Activated T-cell treated with anti-CD3 and anti-CD28 coated beads, Interleukin-2, amount 50 U/mL, for 1 hour (primary cell): ENCODE measurements at places on chromosomes 4 and X.
A peak's percentile ranks its signal among the peaks of the same experiment; 100 is the strongest.

DNA sequence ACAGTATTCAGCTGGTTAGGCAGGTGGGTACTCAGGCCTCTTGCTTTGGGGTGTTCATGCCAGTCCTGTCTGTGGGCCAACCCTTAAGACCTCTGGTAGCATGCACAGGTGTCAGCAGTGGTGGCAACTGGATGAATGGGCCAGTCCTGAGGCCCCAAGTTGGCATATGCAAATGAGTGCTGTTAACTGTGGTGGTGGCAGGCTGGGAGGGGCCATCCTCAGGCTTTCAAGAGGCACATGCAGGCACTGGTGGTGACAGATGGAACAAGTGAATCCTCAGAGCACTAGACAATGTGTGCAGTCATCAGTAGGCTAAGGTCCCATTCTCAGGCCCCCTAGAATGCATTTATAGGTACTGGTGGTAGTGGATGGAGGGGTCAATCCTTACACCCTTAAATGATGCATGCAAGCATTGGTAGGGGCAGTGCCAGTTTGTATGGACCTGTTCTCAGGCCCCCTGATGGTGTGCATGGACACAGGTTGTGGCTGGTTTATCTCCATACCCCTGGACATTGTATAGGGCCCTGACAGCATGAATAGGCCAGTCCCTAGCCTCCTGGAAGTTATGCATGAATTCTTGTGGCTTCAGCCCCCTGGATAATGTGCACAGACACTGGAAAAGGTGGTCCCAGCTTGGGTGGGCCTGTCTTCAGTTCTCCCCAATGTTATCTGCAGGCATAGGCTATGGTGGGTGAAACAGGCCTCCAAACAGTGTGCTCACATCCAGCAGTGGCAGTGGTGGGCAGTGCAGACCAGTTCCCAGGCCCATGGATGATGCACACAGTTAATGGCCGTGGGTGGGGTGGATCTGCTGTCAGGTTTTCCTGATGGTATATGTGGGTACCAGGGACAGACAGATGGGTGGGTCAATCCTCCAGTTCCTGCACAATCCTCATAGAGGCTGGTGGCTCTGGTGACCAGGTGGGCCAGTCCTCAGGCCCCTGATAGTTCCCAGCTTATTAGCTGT lies 24.7 kb downstream of the TECRL start:
- no peak for DNase-seq

DNA sequence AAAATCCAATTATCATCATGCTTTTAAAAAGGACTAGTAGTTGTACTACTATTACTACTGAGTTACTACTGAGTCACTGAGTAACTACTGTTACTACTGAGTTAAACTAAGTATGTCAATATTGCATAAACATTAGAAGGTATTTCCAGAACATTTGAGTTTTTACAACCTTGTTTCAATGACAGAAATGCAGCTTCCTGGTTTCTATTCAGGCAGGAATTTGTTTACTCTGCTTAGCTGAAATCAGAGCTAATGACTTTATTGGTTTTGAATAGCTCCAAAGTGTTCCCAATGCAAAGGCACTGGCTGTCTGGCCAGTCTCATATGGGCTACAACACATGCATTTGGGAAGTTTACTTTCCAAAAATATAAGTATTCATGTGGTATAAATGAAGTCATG lies 12.0 kb downstream of the RPS6KA6 start:
- DNase-seq = no peak

GRCh38 chrX:30713061-30713525 lies 59.9 kb downstream of the GK start:
- DNase-seq = peak; percentile 24

GRCh38 chr4:2249526-2250356 lies 7.8 kb upstream of the HAUS3 start:
- DNase-seq = no peak

DNA sequence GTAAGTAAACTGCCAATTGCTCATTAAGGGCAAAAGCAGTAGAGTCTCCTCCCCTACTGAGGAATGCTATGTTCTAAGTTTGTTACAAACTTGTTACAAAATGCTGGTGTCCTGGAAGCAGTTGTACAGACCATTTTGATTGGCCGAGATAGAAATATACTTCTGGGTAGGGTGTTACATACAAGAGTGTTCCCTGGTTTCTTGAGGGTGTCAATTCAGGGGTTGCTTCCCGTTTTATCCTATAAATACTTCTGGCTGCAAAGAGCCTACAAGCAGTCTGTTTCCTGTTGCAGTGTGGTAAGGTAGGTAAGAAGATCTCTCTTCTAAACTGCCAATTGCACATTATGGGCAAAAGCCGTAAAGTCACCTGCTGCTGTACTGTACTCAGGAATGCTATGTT lies 5.7 kb downstream of the TRPC5OS start:
- DNase-seq = no peak

- no peak for DNase-seq
These were observed 451.3 kb downstream of the TLL1 start for GRCh38 chr4:166324321-166324720.

- DNase-seq = no peak
These were observed 63.1 kb upstream of the AFAP1 start for GRCh38 chr4:8002525-8003309.

- no peak for DNase-seq
These were observed 958.8 kb downstream of the PCDH18 start for GRCh38 chr4:136573460-136573859.

- peak; percentile 66 for DNase-seq
These were observed 11.3 kb upstream of the ANOS1 start for GRCh38 chrX:8743126-8743732.

GRCh38 chrX:47723689-47724088 lies 64.7 kb upstream of the UXT start:
- DNase-seq = no peak

DNA sequence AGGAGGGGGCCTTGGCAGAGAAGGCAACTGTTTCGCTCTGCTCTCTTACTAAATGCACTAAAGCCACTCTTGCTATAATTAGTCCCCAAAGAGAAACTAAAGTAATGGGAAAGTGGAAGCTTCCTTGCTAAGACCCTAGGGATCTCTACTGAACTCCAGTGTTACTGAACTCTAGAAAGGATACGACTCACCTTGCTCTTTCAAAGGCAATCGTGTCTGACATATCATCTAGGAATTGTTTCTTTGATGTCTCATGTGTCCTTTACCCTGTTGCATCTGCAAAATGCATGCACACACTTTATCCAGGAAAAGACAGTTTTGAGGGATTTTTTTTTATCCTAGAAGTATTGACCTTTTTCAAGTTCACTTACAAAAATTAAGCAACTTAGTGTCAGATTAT lies 148.1 kb upstream of the FAM9B start:
- DNase-seq = no peak

- no peak for DNase-seq
These were observed 3.1 kb downstream of the WDR1 start for GRCh38 chr4:10113362-10114047.

GRCh38 chr4:158090323-158090722 lies 82.5 kb downstream of the GASK1B start:
- DNase-seq = no peak

- no peak for DNase-seq
These were observed at the start of gene NRK for GRCh38 chrX:105822138-105823091. NRK (plus strand) TSS chrX:105822539; CDS start chrX:105822846, 307 bp downstream.

DNA sequence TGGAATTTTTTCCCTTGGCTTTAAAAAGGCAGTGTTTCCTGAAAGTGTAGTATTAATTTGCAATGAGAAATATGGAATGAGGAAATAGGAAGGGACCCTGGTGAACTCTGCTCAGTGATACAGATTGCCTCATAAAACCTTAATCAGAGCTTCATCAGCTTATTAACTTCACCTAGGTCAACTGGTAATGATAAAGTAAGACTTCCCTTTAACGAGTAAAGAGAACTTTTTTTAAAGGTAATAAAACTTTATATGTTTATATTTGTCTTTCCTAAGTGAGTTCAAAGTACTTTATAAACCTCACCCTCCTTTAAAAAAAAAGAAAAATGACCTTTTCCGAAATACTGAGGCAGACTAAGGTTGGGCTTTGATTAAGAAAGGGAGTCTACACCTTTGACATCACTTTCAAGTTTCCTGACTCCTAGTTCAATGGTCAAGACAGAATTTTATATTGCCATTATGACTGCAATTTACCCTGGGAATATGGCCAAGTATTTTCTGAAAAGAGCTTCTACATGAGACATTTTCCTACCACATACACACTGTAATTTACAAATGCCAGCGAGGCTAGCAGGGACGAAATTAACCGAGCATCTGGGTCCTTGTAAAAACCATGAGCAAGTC lies 706.3 kb upstream of the TENM3 start:
- DNase-seq = no peak

DNA sequence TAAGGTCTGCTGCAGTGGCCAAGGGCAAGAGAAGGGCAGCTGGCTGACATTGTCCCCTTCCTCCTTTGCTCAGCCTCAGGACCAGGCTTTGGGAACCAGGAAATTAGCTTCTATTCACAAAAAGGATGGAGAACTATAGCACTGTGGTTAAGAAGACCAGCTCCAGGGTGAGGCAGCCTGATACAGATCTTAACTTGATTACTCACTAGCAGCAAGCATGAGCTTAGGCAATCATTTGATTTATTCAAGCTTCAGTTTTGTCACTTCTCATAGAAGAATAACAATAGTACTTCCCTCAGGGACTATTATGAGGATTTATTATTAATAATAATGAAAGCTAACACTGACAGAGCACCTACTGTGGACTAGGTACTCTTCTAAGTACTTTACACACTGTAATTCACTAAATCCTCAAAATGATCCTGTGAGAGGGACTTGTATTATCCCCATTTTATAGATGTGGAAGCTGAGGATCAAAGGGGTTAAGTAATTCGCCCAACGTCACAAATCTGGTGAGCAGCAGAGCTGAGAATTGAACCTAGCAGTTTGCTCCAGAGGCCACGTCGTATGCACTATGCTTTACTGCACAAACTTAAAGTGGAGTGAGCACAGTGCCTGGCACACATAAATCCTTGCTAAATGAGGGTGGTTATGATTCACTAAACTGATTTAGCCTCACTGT lies 130.4 kb upstream of the PAK3 start:
- DNase-seq = no peak

- DNase-seq = no peak
These were observed 9.2 kb downstream of the VSIG4 start for GRCh38 chrX:66030505-66031317.

DNA sequence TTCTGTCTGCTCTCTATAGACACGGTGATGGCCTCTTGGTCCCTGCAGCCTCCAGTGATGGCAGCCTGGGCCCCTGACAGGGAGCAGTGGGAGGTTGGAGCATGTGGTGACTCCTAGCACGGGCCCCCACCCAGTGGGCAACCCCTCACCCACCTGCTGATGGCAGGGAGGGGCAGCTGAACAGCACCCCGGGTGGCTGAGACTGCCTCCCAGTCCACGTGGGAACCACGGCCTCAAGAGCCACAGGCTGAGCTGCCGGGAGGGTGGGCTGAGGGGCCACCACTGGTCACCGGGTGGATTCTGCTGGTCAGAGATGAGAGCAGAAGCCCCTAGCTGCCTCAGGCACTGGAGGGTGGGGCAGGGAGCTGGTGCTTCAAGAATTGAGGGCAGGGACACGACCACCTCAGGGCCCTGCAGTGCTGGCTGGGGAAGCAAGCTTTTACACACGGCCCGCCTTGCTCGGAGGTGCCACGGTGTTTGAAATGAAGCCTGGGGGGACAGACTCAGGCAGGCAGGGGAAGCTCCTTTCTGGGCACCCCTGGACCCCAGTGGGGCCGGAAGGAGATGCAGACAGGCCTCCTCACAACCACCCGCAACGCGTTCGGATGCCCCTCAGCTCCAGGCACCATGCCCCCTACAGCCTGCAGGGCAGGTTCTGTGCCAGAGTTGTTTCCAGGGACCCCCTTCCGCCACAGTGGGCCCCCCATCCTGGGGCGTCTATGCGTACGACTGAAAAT lies 6.3 kb upstream of the HAUS3 start:
- peak; percentile 19 for DNase-seq

DNA sequence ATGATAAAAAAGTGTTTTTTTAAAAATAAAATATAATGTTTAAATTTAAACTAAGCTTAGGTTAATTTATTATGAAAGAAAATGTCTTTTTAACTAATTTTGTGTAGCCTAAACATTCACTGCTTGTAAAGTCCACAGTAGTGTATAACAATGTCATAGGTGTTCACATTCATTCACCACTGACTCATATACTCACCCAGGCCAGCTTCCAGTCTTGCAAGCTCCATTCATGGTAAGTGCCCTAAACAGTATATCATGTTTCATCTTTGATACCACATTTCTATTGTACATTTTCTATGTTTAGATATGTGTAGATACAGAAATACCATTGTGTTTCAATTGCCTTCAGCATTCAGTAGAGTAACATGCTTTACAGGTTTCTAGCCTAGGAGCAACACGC lies 530.3 kb downstream of the EPHA5 start:
- DNase-seq = no peak

GRCh38 chr4:156815717-156816359 lies 155.8 kb downstream of the PDGFC start:
- no peak for DNase-seq

- DNase-seq = no peak
These were observed 6.0 kb upstream of the UBQLN2 start for GRCh38 chrX:56557376-56557929.

DNA sequence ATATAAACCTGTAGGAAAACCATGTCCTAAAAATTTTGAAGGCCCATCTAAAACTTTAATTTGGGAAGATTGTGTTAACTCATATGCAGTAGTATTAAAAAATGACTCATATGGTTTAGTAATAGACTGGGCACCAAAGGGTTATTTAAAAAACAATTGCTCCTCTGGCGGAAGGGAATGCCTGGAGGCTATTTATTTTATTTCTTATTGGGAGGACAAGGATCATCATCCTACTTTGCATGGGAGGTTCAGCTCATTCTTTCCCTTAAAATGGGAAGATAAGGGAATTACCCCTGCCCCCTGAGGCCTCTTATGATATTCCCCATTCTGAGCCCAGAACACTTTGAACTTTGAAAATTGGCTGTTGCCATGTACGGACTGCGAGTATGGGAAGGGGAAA lies 29.7 kb upstream of the MGST2 start:
- no peak for DNase-seq

- DNase-seq = no peak
These were observed 27.2 kb downstream of the HTR2C start for GRCh38 chrX:114611018-114611619.

DNA sequence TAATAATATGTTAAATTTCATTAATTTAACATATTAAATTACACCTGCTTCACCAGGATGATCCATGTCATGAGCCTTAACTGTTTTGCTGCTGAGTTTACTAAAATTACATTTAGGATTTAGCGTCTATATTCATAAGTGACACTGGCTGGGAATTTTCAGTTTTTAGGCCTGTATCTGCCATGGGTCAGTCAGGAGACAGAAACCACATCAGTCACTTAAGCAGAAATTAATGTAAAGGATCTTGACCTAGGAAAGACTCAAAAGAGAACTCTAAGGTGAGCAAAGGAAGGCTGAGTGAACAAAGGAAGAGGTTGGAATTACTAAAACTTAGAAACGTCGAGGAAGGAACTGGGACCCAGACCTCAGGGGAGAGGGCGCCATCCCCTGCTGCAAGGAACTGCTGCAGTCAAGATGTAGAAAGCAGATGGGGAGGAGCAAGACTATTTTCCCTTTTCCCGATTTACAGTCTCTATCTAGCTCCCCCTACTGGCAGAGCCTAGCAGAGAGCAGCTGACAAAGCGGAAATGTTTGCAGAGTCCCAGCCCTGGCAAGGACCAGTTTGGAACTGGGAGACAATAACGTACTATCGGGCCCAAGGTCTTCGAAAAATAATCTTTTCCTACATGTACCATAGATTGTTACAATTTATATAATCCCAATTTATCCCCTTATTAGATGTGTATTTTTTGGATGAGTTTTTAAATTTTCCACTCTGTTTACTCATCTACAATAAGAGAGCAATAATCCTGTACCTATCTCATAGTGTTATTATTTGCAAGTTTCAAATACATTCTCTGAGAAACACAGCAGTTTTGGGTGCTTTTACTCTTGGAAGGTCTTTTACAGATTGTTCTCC lies 22.6 kb upstream of the RBBP7 start:
- DNase-seq = peak; percentile 46

- DNase-seq = no peak
These were observed 48.0 kb upstream of the TMEM131L start for GRCh38 chr4:153418121-153418520.
